ENCODE measurements at places on chromosomes 3 and 15.

DNA sequence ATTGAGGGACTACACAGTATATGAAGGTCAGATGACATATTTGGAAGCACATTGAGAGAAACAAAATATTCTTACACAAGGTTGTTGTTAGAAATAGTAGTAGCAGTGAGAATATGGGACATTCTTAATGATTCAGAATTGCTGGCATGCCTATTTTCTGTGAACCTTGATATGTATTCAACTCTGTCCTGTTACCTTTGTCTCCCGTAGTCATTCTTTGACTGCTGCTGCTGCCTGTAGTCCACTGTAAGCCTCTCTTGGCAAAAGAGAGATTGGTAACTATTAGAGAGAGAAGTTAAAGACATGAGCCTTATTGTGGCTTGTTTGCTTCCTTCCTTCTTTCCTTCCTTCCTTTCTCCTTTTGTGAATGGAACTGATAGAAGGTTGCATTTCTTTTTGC, 64.5 kb downstream of the TCF12 start:
- DNase-seq, result no peak

- no peak for DNase-seq
These were observed 1.5 kb upstream of the P2RY12 start for GRCh38 chr3:151386056-151386455.

DNA sequence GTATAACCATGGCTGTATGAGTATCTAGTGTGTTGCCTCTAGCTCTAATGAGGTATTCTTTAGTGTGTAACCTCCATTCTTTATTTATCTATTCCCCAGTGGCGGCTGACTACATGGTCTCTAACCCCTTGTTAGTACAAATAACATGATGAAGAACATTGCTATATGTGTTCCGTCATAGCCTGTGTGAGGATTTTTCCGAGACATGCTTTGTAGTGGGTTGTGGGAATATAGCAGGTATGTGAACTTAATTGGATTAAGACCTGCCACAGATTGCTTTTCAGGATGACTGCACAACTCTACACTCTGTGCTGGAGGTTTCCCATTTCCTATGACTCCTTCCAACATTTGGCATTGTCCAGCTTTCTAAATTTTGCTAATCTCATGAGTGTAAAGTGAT, 563.4 kb downstream of the ROBO1 start:
- no peak for DNase-seq

GRCh38 chr15:52706091-52706490, 26.9 kb upstream of the ATOSA start:
- peak; percentile 6 for DNase-seq

DNA sequence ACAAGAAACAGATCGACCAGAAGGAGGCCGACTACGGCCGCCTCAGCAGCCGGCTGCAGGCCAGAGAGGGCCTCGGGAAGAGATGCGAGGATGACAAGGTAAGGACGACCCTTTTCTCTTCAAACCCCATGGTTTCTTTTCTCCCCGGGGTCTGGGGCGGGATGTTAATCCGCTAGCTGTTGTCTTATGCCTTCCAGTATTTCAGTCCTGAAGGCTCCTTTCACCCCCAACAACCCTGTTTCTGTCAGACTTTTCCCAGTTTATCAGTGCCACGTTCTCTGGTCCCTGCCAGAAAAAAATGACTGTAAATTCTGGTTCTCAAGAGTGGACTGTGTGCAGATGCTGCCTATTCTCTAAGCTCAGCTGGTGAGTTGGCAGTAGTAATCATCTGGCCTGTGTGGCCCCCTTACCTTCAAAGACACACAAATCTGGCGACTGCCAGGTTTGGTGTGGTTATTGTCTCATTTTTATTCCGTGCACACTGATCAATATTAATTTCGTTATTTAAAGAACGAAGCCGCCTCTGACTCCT, 806 bp downstream of the GOLM2 start:
- DNase-seq, result peak; percentile 12

- DNase-seq, result peak; percentile 85
These were observed at the start of gene HYPK for GRCh38 chr15:43800286-43801141. Gene HYPK, plus strand, starts transcription at chr15:43800599. Its CDS starts 24 bp downstream, at chr15:43800623.

- no peak for DNase-seq
These were observed 24.2 kb upstream of the SLC41A3 start for GRCh38 chr3:126107957-126108675.

- no peak for DNase-seq
These were observed 74.9 kb downstream of the BTLA start for GRCh38 chr3:112424394-112424793.

DNA sequence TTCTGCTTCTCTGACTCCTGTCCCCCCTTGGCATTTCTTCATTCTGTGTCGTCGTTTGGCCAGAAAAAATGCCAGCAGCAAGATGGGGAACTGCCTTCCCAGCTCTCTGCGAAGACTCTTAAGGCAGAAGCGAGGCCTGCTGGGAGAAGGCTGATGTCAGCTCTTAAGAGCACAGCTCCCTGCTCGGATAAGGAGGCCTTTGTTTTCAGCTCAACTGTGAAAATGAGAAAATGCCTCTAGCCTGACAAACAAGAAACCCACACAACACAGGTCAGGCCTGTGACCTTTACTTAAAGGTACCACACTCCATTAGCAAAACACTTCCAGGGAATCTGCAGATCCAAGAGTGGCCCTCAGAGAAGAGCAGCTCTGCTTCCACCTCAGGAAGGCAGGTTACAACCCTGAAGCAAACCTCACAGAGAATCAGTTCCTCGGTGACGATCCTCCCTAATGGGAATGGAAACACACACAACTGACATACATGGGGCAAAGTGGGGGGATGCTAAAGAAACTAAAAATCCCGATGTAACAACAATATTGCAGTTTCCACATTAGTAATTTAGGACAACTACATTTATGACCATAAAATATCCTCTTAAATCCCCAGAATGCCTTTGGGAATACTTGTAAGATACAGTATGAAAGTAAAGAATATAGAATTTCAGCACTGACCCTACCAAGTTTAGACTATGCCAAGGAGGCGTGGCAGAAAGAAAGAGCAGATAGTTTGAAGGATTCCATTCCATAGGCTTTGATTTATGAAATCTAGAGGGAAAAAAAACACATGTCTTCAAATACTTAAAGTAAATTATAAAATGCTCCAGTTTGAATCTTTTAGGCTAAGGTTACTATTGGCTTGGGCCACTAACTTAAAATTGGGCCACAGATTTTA, 52.1 kb downstream of the VGLL4 start:
- peak; percentile 50 for DNase-seq

DNA sequence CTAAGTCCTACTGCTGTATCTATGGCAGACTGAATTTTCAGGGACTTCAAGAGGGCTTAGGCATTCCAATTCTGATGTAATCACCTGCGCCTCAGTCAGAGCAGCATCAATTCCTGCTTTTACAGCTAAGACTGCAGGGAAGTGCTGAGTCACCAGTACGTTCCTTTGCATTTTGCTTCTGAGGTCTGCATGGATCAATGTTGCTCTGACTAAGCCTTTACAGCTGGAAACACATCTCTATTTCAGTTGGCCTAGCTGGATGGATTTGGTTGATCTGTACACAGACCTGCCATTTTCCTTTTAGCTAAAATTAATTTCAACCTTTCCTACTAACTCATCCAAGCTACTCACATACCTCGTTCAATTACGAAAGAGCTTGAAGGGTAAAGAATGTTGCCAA, 51.3 kb downstream of the ETV5 start:
- peak; percentile 34 for DNase-seq

DNA sequence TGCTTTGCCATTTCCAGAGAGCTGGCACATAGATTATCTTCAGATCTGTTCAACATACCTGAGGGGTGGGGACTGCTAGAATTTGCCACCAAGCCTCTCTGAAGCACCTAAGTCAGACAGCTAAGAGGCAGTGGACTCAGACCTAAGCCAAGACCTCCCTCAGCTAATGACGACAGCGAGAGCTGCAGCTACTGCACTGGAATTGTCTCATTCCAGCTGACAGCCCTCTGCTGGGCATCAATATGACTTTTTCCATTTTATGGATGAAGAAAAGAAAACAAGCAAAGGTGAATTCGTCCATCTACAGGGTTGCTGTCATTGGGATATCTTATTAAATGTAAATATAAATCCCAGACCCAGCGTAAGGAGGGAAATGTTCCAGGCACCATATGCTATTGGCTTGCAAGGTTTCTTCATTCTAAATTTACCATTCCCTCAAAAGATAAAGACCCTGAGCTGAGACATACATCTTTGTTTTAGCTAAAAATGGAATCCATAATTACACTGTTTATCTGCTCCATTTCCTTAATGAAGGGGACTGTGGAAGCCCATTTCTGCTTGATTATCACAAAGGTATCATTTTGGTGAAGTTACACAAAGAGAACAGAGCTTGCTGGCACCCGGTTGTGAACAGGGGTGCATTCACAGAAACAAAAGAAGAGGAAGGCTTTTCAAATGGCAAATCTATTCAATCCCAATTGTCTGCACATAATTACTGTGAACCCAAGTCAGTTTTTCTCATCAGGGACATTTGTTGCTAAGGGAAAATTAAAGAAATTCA, 85.5 kb upstream of the LRTM1 start:
- peak; percentile 20 for DNase-seq

DNA sequence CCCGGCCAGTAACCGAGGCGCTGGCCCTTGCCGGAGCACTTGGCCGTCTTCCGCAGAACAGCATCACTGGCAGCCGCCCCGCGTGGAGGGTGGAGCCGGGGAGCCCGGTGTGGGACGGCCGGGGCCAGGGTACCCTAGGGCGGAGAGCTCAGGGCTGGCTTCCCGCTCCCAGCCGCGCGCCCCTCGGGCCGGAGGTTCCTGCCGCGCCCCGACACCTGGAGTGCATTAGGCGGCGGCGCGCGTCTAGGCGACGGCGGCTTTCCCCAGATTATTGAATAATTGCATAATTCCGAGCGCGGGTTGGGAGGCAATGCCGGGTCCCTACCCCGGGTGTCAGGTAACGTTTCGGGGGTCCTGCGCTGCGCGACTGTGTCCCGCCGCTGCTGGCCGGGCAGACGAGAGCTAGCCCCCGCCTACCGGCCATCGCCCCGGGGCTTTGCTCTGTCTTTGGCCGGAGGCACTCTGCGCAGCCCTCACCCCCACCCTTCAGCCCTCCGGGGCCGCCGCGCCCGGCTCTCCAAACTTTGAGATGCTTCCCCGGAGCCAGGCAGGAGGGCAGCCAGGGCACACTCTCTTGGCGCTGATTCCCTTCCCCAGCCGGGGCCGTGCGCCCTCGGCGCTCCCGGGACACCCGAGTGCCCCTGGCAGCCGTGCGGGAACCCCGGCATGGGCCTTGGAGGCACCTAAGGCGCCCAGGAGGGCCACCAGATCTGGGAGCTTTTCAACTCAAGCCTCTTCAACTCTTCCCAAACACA, 749 bp downstream of the ITGA11 start:
- no peak for DNase-seq

DNA sequence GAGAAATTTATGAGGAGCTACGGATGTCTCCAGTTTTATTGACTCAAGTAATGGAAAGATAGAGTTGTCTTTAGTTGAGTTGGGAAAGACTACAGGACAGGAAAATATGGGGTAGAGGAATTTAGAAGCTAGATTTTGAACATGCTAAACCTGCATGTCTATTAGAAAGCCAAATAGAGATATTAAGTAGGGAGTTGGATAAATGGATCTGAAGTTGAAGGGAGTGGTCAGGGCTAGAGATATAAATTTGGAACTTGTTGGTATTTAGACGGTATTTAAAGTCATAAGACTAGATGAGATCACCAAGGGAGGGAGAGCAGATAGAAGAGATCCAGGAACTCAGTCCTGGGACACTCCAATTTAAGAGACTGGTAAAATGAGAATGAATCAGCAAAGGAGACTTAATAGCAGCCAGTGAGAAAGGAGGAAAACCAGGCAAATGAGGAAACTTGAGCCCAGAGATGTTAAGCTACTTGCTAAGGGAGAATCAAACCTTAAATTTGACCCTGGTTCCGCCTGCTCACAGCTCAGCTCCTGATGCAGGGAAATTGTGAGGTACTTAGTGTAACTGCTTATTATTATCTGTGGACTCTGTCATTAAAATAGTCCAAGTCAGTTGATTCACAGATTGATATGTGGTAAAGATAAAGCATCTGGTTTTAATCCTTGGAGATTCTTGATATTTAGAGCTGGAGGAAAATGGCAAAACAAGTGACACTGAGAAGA, 35.8 kb downstream of the ABI3BP start:
- DNase-seq, result no peak

DNA sequence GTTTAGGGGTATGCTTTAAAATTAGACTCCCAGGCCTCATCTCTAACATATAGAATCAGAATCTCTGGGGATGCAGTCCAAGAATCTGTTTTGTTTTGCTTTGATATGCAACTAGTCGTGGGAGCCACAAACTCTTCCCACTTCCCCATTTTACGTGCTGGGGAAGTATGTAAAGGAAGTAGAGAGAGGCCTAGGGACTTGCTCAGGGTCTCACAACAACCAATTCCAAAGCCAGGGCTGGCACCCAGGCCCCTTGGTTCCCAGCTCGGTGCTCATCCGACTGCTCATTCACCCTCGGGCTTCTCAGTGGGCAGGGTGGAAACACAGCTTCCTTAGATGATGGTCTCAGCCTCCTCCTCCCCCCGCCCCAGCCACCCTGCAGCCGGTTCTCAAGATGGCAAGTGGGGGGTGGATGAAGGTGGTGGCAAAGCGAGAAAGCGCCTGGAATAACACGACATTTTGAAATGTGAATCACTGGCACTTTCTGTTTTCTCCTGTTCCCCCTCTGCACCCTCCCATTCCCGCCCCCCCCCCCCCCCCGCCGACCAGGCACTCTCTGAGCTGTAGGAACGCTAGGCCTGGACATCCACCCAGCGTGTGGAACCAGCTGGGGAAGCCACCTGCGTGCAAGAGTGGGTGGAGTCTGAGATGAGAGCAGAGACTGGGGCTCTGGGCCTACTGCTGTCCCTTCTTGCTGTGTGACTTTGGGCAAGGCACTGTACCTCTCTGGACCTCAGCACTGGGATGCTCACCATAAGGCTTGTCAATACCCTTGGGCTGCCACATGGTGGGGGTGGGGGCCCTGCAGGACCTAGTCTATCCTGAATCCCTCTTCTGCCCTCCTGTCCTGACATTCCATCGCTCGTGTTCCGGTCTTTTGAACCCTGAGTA, 214.5 kb downstream of the RPLP1 start:
- DNase-seq, result no peak

DNA sequence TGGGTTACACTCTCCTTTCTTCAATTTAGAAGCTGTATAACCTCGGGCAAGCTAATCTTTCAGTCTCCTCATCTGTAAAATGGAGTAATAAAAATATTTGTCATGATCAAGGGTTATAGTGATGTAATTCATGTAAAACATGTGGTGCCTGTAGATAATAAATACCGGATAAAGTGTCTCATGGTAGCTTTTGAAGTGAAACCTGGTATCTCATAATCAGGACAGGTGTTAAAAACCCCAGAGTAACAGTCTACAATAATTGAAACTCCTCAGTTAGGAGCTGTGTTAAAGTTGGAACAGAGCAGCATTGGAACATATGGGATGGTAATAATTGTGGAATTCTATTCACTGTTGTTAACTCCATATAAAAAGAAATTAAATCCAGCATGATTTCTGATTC, 884 bp upstream of the KNL1 start:
- DNase-seq, result no peak

DNA sequence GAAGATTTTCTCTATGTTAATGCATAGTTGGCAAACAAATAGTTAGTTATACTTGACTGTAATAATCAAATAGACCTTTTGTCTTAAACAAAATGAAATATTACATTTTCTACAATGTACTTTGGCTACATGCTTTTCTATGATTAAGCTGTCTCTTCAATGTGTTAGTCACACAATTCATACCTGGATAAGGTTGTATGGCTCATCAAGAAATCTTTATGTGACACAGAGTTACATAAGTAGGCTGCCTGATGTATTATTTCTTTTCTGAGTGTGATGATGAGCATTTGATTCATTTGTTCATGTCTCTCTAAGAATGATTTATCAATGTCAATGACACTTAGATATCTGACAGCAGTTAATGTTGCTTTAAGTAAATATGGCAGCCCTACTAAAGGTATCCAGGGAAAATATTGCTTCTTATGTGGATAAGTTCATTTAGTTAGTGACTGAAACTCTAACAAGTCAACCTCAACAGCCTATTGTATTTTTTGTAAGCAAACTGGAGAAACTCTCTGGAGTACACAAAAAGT, 157.4 kb upstream of the SOX2 start:
- no peak for DNase-seq
